Heart right ventricle (tissue), 16 donors: ENCODE measurements at places on chromosomes 5 and 9.
A peak's percentile ranks its signal among the peaks of the same experiment; 100 is the strongest.

GRCh38 chr5:113064806-113065205 lies 88.2 kb downstream of the DCP2 start:
- peak; percentile 1 for DNase-seq

DNA sequence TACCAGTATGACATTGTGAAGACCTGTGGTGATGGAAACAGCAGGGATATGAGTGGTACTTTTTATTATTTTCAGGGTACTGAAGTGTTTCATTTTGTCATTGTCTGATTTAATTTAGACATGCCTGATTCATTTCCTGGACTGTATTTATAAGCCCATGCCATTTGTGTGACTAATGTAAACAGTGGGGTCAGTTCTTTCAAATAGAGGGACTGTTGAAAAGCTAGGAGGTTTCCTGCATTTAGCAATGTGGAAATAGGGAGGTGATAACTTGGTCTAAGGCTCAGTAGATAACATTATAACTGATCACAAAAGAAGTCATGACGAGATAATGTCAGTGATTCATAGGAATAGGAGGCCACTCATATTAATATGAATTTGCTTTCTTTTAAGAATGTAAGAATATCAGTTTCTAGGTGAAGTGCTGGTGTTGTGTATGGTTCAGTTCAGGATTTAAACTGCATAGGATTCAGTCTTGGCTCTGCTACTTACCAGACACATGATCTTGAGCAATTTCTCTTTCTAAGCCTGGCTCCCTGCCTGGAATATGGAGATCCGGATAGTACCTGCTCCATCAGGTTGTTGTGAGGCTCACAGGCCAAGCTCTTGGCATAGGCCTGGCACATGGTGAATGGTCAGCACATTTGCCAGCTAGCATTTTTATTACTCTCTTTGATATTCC lies 7.5 kb downstream of the RASGRF2 start:
- no peak for DNase-seq

DNA sequence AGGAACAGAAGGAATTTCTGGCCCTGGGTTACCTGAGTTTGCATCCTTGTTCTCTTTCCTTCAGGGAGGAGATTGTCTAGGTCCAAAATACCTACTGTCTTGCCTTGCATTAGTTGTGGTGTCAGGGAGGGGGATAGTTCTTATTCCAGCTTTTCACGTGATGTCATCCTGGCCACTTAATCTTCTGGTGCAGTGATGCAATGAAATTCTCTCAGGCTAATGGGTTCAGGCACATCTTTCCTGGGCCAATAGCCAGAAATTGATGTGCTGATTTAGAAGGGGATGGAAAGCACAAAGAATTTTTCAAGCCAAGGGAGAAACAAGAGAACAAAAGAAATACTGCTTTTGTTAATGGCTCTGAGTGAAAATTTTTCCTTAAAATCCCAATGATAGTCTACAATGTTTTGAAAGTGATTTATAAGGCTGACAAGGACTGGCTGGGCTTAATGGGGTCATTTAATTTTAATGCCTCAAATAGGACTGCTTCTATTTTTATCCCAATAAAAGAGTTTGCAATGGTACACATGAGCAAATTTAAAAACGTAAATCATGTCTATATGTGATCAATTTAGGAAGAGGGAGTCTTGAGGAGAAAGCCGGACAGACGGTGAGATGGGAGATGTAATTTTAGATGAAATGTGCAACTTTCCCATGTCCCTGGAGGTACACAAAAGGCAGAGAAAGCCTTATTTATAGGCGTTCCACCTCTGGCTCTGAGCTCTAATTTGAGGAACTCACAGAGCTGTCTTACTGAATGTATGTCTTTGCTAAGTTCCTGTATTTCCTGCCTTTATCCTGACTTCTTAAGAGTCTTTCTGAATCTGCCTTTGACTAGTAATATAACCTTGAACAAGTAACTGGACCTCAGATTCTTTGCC lies 89.3 kb upstream of the SV2C start:
- no peak for DNase-seq

- DNase-seq, result no peak
Measured at GRCh38 chr5:54363669-54364068, 53.3 kb upstream of the ARL15 start.

GRCh38 chr9:106324053-106324585 lies 538.8 kb upstream of the ZNF462 start:
- no peak for DNase-seq
